ENCODE measurements at places on chromosomes 7 and 10. TPM values are rescaled to one million over a fixed set of nuclear protein-coding genes. Genes with fewer than 3 reads are reported as not detected.

DNA sequence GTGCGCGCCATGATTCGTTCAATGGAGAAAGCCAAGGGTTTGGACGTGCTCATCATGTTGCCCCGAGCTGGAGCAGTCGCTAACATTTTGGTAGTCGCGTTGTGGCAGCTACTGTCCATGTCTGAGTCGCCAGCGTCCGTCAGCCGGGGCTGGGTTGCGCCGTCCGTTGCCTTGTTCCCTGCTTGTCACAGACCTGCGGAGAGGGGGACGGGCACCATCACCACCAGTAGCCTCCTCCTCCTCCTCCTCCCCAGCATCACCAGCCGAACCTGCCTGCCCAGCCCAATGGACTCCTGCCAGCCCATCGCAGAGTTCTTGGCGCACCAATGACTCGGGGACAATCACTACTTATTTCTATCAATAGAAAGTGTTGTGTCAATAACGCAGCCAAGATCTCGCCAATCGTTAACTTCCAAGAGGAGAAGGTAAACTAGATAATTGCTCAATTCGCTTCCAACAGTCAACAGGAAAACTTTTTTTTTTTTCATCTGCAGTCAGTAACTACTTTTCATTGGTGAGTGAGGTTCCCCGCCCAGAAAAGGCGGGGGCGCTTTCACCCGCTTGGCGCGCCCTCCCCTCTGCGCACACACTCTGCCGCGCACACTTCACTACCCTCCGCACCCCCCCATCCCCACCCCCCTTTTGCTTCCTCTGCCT is at the start of gene FEZF1:
Gene FEZF1 (minus strand): TSS at position 432 of the 657 bp plus-strand sequence. CDS start 313 bp downstream, at position 119.
- H3K27me3 ChIP-seq: peaks cover 68% of the 10 kb centered on the region
- peaks cover 34% of the 10 kb centered on the region for H3K4me1 ChIP-seq
- H3K36me3 ChIP-seq: no peaks in the 10 kb centered on the region

- no peaks in the 10 kb centered on the region for H3K36me3 ChIP-seq
- DNase-seq: no peak
- H3K4me3 ChIP-seq: no peak overlapping the region
- H3K27me3 ChIP-seq: no peaks in the 10 kb centered on the region
- H3K27ac ChIP-seq: peak overlapping the region; percentile 81
- peaks cover 25% of the 10 kb centered on the region for H3K4me1 ChIP-seq
Observed at GRCh38 chr10:122056431-122057094, 67.6 kb downstream of the TACC2 start.

- H3K36me3 ChIP-seq: no peaks in the 10 kb centered on the region
- no peaks in the 10 kb centered on the region for H3K4me1 ChIP-seq
- H3K27ac ChIP-seq: no peak overlapping the region
- DNase-seq: no peak
- H3K4me3 ChIP-seq: no peak overlapping the region
Observed at GRCh38 chr10:130994845-130995244, 316.7 kb downstream of the TCERG1L start.

DNA sequence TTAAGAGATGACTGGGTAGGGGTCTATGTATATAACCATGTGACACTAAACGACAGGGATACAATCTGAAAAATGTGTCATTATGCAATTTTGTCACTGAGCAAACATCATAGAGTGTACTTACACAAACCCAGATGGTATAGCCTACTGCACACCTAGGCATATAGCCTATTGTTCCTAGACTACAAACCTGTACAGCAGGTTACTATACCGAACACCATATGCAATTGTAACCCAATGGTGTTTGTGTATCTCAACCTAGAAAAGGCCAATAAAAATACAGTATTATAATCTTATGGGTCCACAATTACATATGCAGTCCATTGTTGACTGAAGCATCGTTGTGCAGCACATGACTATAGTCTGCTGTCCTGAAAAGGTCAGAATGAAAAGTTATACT is 22.9 kb downstream of the STRIP2 start:
- H3K27ac ChIP-seq: no peak overlapping the region
- no peak overlapping the region for H3K4me3 ChIP-seq
- no peaks in the 10 kb centered on the region for H3K27me3 ChIP-seq
- DNase-seq: no peak

- H3K4me3 ChIP-seq: no peak overlapping the region
- DNase-seq: no peak
Observed at GRCh38 chr10:8159341-8160165, 105.1 kb downstream of the GATA3 start.

DNA sequence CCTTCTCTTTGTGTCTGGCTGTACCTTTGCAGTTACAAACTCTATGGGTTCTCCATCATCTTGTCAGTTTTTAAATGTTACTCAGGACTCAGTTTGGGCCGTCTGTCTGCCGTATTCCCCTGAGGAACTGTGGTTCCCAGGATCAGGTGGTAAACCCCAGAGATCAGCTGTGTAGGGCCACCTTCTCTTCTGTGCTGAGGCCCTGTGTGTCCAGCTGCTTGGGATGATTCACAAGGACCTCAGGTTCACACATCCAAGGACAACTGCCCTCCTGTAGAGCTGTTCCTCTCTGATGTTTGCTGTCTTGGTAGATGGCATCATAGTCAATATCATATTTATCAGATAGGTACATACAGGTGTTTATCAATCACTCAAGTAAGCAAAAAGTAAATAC is 24.5 kb downstream of the CUL1 start:
- H3K4me3 ChIP-seq: no peak overlapping the region
- no peaks in the 10 kb centered on the region for H3K27me3 ChIP-seq
- no peak overlapping the region for H3K27ac ChIP-seq

DNA sequence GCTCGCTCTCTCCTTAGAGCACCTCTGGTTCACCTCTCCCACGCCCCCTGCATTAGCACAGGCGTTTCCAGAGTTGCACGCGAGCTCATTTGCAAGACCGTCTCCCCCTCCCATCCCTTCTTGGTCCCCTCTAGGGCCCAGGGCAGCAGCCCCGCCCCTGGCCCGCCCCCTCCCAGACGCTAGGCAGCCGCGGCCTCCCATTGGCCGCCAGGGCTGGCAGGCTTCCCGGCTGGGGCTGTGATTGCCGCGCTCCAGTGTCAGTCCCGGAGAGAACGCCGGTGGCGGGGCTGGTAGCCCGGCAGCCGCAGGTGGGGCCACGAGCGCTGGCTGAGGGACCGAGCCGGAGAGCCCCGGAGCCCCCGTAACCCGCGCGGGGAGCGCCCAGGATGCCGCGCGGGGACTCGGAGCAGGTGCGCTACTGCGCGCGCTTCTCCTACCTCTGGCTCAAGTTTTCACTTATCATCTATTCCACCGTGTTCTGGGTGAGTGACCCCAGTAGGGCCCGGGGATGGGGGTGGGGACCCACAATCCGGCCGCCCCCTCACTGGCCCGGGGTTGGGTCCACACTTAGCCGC is at the start of gene TSPAN15:
Gene TSPAN15 (plus strand): TSS at position 257 of the 575 bp plus-strand sequence. CDS start 130 bp downstream, at position 387.
- H3K36me3 ChIP-seq: no peaks in the 10 kb centered on the region
- peak; percentile 97 for DNase-seq

Gene CRPPA
- 2.4 TPM for total RNA-seq

Gene SEMA4G
- total RNA-seq: 8.9 TPM

Gene TMEM270
- not detected for total RNA-seq
